ENCODE measurements at places on chromosomes 7 and 10.

- DNase-seq: no peak
These were observed 41.8 kb upstream of the IGFBP3 start for GRCh38 chr7:45962861-45963260.

GRCh38 chr7:16524332-16524731 lies 2.3 kb upstream of the LRRC72 start:
- DNase-seq: no peak

- no peak for DNase-seq
These were observed 103.1 kb upstream of the INSIG1 start for GRCh38 chr7:155194382-155195140.

GRCh38 chr10:104732222-104732621 lies 91.1 kb downstream of the SORCS3 start:
- no peak for DNase-seq

- DNase-seq: no peak
These were observed 75.0 kb downstream of the LANCL2 start for GRCh38 chr7:55440040-55440690.

- DNase-seq: no peak
These were observed 15.9 kb upstream of the SLC25A16 start for GRCh38 chr10:68543004-68543918.

DNA sequence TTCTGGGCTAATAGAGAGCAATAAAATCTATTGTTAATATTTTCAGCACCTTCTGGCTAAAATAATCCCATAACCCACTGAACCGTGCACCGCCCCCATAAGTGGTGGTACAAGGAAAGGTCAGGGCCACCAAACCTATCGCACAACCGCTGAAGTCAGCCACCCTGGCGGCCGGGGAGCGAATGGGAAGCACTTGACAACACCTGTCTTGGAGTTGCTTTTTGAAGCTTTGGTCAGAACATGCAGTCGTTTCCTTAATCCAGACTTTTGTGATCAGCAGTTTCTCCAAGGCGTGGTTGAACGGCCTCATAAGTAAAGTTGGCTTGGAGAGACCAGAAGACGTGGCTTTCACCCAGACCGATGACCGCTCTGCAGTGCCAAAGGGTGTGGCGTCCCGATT lies 97.4 kb downstream of the DNAJB6 start:
- DNase-seq: no peak

DNA sequence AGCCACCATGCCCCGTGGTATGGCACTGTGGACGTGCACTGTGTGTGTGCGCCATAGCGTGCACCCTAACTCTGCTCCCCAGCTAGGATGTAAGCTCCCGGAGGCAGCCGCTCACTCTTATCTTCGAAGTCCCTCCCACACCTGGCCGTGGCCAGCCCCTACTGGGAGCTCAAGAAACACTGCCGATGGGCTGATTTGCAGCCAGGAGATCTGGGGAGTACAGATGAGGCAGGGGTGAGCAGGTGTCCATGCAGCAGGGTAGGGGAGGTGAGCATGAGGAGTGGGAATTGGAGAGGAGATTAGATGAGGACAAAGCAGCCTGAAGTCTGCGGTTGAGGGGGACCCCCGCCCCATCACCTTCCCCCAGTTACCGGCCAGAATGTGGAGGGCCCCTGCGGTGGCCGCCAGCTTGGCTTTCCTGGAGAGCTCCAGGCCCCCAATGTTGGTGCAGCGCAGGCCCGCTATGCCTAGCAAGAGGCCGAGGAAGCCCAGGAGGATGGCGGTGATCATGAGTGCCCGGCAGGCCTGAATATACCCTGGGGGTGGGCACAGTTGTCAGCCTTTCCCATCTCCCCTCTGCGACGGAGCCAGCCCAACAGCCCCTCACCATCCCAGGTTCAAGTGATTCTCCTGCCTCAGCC lies 3.6 kb downstream of the CLDN15 start:
- no peak for DNase-seq

GRCh38 chr10:88401671-88402347 lies 181.3 kb downstream of the RNLS start:
- DNase-seq: no peak

DNA sequence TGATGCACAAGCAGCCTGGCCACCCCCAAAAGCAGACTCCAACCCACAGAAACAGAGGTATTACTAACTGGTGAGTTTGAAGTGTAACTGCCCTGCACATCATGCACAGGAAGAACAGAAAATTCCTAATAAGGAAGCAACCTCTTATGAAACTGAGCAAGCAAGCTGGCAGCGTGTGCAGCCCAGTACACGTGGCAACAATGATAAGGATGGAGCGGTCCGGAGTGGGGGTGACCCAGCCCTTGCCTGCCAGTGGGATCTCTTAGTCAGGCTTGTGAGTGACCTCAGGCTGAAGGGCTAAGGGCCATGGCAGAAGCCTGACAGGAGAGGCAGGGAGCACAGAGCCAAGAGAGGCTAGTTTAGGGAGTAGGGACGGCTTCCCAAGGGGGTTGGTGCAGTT lies 22.1 kb upstream of the AOAH start:
- DNase-seq: no peak

- no peak for DNase-seq
These were observed 12.6 kb downstream of the CASP7 start for GRCh38 chr10:113692271-113692670.

GRCh38 chr10:129880191-129880870 lies 83.7 kb downstream of the EBF3 start:
- no peak for DNase-seq

DNA sequence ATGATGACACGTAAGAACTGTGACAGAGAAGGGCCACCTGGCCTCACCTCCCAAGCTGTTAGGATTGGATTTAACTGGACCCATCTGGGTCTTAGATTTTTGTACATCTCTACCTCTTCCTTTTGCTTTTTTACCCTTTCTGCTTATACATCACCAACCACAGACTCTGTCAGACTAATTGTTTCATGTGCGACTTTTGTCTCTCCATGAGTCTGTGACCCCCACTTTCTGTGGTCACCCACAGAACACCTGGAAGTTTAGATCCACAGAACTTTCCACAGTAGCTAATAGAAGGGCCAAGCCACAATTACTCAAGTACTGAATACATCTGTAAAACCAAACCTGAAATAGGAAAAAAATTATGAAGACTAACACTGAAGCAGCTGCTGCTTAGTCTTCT lies 23.1 kb downstream of the SEC31B start:
- DNase-seq: no peak

DNA sequence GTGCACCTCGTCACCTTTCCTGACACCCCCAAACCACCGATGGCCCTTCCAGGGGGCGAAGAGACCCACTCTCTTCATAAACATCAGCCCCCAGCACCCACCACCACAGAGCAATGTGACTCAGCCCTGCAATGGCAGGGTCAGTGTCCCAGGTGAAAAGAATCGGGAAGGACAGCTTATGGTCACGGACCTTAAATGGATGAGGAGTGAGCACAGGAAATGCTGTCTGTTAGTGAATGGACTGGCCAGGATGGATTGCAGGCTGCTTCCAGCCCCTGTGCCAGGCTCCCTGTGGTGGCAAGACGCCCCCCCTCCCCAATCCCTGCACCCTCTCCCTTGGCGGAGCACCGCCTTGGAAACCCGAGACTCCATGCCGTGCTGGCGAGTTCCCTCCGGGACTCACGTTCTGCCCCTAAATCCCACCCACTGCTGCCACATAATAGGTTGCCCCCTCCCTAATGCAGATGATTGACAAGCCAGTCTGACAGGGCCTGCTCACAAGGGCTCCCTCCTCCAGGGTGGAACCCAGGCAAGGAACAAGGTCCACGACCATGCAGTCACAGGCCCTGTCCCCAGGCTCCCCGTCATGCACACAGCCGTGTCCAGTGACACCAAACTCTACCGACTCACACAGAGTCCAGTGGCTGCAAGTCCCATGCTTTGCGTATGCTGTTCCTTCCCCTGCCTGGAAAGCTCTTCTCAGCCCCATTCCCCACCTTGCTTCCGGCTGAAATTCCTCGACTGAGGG lies 7.3 kb downstream of the ASB13 start:
- no peak for DNase-seq

DNA sequence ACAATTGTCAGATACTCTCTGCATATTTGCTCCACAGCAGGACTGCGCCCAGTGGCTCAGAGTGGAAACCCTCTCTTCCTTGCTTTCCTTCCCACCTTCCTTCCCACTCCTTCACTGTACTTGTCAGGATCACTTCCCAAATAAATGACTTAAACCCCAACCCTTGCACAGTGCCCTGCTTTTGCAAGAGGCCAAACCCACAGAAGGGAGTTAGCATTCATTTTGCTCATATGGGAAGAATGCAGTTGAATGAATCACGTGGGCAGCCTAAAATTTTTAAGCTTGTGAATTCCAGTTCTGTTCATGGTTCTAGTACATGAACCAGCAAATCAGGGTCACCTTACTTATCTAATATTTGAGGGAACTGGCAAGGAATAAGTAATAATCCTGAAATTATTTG lies 47.7 kb upstream of the SFMBT2 start:
- DNase-seq: no peak

DNA sequence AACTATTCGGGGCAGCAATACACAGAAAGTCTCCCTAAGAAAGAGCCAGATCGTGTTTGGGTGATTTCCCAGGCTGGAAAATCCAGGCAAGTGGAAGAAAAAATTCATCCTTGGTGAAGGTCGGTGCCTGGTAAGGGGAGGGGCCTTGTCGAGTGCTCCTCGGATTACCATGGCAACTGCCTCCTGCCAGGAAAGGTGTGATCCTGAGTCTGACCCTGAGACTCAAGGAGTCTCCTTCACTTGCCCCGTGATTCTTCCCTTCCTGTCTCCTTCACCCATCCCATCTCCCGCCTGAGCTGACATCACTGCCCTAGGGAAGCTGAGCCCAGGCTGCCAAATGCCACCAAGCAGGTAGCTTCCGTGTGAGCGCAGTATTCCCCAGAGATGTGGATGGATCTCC lies 112.2 kb downstream of the MYL10 start:
- no peak for DNase-seq

DNA sequence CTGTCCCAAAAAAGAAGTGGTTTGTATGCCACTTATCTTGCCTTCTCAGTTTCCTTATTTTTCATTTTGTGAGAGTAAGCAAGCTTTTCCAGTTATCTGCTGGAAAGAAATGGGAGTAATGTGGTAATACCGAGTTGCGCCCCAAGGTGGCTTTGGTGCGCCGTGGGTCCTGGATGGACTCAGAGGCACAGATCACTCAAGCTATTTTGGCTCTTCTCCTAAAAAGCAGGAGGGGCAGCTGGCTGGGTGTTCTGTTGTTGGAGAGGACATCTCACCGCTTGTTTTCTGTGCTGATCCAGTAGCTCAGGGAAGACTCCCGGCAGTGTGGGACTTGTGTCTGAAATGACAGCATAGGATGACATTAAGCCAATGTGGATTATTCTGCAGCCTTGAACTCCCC lies 16.4 kb downstream of the PRKRIP1 start:
- DNase-seq: no peak

- no peak for DNase-seq
These were observed 678 bp upstream of the TMEM106B start for GRCh38 chr7:12210179-12211053.

Data from stimulated activated CD4-positive, alpha-beta T cell treated with anti-CD3 and anti-CD28 coated beads, Interleukin-1b, Interleukin-23, amount 100 ng/mL, for 1 hour (primary cell).